HL-60 (cell line): ENCODE measurements at places on chromosomes 13 and 19.

GRCh38 chr19:42313096-42313839 lies at the start of gene TMEM145:
Gene TMEM145 (plus strand): TSS chr19:42313309. CDS start chr19:42313377, 68 bp downstream.
- peak; percentile 38 for DNase-seq

DNA sequence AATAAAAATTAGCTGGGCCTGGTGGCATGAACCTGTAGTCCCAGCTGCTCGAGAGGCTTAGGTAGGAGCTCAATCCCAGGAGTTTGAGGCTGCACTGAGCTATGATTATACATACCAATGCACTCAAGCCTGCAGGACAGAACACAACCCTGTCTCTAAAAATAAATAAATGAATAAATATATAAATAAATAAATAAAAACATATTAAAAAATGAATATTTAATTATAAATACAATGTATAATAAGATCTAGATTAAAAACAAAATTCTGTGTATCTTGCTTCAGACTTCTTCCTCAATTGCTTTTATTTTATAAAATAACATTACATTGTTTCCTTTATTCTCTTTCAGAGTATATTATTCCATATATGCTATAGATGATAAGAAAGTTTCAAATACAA lies 1964.1 kb downstream of the PCDH9 start:
- no peak for DNase-seq

DNA sequence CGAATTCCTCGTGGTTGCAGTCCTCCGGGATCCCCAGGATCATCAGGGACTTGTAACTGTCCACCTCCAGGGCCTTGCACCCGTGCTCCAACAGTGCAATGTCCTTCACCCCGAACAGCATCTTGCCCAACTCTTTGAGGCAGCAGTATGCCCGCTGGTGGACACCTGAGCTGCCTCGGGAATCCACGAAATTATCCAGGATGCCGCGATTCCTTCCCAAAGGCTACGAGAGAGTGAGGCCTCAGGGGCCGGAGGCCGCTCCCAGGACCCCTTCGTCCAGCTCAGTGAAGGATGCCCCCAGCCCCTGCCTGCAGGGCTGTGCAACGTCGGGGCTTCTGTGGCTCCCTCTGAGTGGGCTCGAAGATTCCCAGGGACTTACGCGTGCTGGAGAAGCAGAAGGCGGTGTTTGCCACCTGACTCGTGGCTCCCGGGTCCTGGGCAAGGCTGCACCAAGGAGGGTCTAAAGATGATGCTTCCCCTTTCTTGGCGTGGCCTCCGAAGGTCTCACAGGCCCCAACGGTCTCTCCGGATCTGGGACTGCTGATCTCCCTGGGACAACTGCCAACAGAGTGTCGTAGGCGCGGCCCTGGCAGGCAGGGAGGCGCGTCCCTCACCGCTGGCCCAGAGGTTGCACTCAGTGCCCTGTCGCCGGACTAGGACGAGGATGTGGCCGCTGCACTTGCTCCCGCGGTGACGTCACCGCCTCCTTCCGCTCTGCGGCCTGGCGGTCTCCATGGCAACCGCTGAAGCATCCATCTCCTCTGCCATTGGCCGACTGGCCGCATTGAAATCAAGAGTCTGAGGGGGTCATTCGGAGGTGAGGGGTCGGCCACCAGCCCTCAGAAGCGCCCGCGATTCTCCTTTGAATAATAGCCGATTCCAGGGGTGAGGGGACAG lies at the start of gene PNMA8C:
Gene PNMA8C (minus strand): TSS at position 698 of the 897 bp plus-strand sequence. CDS start 577 bp downstream, at position 121.
- peak; percentile 31 for DNase-seq

- DNase-seq: no peak
Measured at GRCh38 chr13:97191615-97192014, 30.5 kb upstream of the MBNL2 start.

- peak; percentile 64 for DNase-seq
Measured at GRCh38 chr19:35458731-35459391, 10.8 kb downstream of the FFAR2 start.

- DNase-seq: no peak
Measured at GRCh38 chr19:17242431-17243208, 3.1 kb downstream of the NR2F6 start.

- DNase-seq: no peak
Measured at GRCh38 chr13:96294930-96295881, 205.3 kb downstream of the HS6ST3 start.

DNA sequence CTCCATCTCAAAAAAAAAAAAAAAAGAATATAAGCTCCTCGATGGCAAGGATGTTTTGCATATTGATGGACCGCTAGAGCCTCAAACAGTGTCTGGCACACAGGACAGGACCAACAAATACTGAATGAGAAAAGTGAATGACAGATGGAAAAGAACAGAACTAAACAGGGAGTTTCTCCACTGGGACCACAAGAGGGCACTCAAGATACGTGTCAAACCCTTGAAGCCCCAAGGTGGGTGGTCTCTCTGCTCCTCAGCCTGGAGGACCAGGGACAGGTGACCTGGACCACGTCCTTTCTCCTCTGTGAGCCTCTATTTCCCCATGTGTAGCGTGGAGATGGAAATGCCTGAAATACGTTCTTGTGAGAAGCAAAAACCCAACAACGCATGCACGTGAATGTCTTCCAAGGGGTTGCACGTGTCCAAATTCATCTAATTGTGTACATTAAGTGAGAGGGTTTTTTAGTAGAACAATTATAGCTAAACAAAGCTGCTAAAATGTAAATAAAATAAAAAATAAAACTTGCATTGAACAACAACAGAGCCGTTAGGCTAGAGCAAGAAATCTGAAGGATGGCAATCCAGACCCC lies 5.7 kb upstream of the CDC42EP5 start:
- no peak for DNase-seq

DNA sequence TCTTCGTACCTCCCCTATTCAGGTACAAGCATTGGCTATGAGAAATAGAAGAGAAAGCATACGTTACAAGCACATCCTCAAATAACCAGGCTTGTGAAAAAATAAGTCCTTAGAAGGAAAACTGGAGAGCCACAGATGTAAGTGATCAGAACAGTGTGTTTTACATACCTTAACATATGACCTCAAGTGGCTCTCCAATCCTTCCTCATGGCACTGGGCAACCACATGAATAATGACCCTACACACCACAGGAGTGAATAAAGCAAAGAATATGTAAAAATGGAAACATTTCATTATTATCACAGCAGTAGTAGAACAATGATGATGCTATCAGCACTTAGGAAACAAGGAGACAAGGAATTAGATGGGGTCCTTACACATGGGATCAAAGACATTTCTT lies 96.5 kb downstream of the DOCK9 start:
- DNase-seq: no peak

- no peak for DNase-seq
Measured at GRCh38 chr13:53946500-53946899, 917.9 kb downstream of the OLFM4 start.

- DNase-seq: no peak
Measured at GRCh38 chr13:67134417-67135129, 95.6 kb downstream of the PCDH9 start.

- DNase-seq: no peak
Measured at GRCh38 chr13:33003458-33004019, 12.7 kb upstream of the KL start.

DNA sequence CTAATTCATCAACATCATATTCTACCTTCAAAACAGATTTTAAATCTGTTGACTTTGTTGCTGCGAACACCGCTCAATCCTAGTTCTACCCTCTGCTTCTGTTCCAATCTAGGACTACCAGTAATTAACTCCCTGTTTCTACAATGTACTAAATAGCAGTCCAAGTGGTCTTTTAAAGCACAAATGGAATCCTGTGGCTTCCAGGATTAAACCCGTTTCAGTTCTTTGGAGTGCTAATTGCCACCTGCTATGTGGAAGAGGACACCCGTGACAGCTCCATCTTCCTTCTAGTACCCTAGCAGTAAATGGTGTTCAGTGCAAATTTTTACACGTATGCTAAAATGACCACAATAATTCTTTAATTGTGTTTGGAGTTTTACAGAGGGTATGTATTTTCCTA lies 232.1 kb downstream of the TDRD3 start:
- no peak for DNase-seq

DNA sequence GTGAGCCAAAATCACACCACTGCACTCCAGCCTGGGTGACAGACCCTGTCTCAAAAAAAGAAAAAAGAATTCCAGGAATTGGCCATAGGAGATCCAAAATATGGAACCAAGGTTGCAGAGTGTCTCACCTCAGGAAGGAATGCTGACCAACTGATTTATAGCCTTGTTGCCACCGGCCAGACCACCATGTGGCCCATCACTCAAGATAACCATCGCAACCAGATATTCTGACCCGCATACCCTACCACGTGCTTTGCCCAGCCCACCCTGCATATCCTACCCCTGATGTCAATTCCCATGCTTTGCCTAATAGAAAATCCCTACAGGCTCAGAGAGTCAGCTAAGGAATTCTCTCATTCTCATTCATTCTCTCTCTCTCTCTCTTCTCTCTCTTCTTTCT lies 95.1 kb upstream of the DOCK9 start:
- DNase-seq: no peak

DNA sequence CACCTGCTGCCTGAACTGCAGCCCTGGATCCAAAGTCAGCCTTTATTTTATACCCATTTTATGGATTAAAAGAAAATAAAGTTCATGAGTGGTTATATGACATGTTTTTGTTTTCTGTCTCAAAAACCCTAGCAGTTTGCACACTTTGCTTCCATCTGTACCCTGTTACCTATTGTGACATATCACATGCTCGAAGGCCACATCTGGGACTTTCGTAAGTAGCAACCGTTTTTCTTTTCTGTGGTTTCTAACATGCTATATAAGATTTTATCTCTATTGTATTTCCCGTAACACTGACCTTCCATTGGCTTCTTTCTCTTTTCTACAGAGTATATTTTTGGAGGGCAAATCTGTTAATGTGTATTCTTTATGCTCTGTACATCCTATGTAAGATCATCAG lies 1007.2 kb downstream of the PCDH9 start:
- DNase-seq: peak; percentile 85

DNA sequence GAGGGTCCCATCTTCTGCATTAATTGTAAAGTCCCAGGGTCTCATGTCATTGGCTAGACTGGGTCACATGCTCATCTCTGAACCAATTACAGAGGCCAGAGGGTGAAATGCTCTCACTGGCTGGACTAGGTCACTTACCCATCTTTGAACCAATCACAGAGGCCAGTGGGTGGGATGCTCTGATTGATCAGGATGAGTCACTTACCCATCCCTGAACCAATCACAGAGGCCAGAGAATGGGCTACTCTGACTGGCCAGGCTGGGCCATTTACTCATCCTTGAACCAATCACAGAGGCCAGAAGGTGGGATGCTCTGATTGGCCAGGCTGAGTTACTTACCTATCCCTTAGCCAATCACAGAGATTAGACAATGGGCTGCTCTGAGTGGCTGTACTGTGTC lies 5.3 kb downstream of the MISP start:
- DNase-seq: no peak

DNA sequence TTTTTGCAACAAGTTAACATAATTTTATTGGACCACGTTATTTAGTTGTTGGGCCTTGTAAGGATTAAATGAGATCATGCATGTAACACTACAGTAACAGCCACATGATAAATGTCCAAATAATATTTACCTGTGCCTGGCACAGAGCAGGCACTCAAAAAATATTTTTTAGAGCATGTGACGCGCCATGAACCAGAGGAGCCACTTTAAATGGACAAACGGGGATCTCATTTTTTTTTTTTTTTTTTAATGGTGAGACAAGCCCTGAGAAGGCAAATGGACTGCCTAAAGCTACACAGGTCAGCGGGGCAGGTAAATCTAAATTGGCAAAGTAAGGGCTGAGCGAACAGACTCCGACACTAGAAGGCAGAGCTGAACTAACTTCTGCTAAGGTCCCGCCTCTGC lies 840 bp upstream of the RPS19 start:
- DNase-seq: no peak

DNA sequence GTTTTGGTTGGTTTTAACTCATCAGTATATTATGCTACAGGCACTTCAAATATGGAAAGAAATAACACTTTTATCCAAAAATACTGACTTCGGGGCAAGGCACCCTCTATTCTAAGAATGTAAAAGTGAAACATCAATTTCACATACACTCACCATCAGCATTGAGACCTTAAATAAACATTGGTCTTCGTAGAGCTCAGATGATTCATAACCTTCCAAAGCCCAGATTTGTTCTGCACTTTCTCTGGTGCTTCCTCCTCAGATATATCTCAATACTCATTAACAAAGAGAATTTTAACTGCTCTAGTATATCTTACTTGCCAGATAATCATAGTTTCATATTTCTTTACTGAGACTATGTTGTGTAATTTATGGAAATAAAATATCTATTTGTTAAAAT lies 794.3 kb downstream of the LIG4 start:
- no peak for DNase-seq

DNA sequence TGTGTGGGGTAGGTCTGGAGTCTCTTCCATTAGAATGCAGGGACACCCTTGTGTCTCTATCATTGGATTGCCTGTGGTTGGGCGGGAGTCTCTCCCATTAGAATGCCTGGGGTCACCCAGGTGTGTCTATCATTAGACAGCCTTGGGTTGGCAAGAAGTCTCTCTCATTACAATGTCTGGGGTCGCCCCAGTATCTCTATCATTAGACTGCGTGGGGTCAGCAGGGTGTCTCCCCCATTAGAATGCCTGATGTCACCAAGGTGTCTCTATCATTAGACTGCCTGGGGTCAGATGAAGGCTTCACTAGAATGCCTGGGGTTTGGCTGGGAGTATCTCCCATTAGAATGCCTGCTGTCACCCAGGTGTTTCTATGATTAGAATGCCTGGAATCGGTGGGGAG lies 1539.0 kb downstream of the UQCRFS1 start:
- no peak for DNase-seq

- no peak for DNase-seq
Measured at GRCh38 chr13:90696254-90696653, 651.2 kb upstream of the MIR17HG start.

DNA sequence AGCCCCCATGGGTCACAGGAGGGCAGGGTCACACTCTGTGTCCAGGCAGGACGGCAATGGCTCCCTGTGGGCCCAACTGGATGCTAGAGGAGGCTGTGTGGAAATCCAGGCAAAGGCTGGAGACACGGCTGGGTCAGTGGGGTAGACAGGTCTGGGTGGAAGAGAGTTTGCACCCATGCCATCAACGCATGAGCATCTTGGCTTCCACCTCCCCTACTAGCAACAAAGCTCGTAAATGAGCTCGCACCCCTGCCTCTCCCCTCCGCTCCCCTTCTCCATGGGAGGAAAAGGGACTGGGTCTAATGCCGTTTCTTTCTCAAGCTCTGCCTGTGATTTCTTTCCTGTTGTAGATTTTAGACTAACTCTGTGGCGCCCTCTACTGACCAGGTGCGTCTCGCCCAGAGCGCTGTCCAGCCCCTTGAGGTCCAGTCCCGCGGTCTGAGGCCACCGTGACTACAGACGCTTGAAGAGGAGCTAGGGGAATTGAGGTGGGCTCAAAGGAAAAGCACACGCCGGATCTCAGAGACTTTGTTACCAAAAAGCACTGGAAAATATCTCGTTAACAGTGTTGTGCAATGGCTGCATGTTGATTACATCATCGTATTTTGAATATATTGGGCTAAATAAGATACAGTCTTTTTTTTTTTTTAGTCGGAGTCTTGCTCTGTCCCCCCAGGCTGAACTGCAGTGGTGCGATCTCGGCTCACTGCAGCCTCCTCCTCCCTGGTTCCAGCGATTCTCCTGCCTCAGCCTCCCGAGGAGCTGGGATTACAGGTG lies 50.7 kb upstream of the USP29 start:
- no peak for DNase-seq

GRCh38 chr13:99738626-99739025 lies 232.9 kb downstream of the ZIC5 start:
- DNase-seq: no peak
